NCI-H1105 treated with DMSO at 0.1 percent for 48 hours (cell line): ENCODE measurements at places on chromosomes 13 and 19.
A peak's percentile ranks its signal among the peaks of the same experiment; 100 is the strongest.

- no peak for DNase-seq
Measured at GRCh38 chr19:55592391-55593090, 6.8 kb downstream of the FIZ1 start.

GRCh38 chr13:40971321-40971720 lies 47.8 kb downstream of the ELF1 start:
- DNase-seq = no peak

- no peak for DNase-seq
Measured at GRCh38 chr13:78032132-78032531, 113.5 kb upstream of the EDNRB start.

- no peak for DNase-seq
Measured at GRCh38 chr13:29465741-29466293, 129.7 kb downstream of the SLC7A1 start.

- DNase-seq = no peak
Measured at GRCh38 chr13:90950160-90950559, 397.3 kb upstream of the MIR17HG start.

DNA sequence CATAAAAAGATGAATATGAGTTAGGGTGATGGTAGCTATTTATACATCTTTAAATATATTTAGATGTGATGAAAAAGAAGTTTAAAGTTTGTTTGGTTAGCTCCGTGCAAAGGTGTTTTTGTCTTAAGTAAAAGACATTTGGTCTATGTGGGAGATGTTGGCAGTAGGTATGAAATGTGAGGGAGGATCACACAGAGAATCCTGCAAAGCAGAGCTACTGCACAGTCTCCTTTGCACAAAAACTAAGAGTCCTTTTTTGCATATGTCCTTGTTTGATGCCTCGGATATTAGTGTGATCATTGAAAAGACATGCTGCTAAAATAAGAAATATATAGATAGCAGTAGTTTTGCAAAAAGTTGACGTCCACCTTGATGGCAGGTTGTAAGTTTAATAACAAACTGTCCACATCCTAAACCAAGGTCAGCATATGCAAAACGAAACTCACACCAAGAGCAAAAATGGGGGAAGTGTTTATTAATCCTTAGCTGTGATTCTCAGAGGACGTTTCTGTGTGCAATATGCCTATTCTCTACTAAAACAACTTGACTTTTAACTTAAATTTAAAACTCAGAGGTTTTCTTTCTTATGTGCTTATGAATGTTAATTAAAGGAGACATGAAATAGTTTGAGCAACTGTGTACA lies 870.1 kb downstream of the PCDH9 start:
- no peak for DNase-seq

DNA sequence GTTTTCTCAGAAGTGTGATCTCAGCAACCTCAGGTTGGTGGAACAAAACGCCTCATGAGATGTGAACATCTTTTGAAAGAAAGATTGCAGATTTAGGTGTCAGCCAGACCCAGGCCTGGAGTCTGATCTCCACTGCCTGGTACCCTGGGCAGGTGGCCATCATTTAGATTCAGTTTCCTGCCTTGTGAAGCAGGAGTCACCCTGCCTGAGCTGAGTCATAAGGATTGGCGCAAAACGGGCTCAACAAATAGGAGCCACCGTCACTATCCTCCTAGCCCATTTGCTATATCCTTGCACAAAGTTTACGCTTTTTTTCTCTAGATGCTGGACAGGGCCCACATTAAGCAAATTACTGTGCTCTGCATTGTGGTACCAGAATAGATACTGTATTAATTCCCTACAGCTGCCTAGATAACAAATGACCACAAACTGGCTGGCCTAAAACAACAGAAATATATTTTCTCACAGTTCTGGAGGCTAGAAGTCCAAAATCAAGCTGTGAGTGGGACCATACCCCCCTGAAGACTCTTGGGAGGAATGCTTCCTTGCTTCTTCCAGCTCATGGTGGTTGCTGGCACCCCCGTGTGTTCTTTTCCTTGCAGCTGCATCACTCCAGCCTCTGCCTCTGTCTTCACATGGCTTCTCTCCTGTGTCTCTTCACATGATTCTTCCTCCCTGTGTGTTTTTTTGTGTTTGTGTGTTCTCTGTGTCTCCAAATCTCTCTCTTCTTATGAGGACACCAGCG lies 38.2 kb downstream of the TNFSF11 start:
- no peak for DNase-seq

DNA sequence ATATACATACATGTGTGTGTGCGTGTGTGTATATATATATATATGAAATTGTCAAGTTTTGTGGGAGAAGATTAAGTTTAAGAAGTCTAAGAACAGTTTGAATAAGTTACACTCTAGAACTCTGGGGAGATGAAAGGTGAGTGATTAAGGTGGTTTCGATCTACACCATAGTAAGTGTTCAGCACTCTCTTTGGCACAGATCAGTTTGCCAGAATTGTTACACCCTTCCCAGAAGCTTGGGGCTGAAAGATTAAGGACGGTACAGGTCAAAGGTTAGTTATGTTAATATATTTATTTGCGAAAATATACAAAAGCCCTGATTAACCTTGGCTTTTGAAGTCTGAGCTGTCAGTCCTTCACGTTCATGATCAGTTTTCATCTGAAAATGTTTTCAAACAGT lies 309.1 kb downstream of the KLF5 start:
- no peak for DNase-seq

DNA sequence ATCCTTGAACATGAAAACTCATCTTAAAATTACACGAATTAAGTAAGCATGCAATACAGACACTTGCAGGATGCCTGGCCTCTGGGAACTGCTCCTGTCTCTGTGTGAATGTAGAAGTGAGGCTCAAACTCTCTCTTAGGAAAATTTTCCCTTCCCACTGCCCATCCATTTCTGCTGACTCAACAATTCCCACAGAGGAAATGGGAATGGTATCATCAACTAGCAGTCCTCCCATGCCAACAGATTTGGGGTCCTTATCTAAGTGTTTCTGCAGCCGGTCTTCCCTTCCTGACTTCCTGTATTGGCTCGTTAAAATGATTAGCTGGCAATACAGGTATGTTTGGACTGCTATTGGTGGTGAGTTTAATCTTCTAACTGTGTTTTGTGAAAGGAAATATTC lies 85.8 kb downstream of the DOCK9 start:
- DNase-seq = no peak

GRCh38 chr19:30118221-30118620 lies 176.2 kb downstream of the URI1 start:
- no peak for DNase-seq

DNA sequence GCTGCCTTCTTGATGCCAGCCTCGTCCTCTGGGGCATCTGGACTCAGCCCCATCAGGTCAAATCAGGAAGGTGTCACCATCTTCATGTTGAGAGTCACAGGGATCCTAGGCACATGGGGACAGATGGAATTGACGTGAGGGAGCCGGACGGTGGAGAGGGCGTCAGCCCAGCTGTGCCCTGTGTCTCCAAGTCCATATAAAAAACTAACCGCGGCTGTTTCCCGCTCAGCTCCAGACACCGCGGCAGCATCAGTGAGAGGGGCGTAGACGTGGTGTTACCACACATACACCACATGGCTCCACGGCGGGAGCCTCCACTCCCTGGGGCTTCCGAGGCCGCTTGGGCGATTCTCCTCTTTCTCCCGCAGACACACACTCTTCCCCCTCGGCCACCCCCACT lies 5.6 kb upstream of the PRR36 start:
- no peak for DNase-seq

- no peak for DNase-seq
Measured at GRCh38 chr13:35979361-35979951, 151.7 kb downstream of the DCLK1 start.

DNA sequence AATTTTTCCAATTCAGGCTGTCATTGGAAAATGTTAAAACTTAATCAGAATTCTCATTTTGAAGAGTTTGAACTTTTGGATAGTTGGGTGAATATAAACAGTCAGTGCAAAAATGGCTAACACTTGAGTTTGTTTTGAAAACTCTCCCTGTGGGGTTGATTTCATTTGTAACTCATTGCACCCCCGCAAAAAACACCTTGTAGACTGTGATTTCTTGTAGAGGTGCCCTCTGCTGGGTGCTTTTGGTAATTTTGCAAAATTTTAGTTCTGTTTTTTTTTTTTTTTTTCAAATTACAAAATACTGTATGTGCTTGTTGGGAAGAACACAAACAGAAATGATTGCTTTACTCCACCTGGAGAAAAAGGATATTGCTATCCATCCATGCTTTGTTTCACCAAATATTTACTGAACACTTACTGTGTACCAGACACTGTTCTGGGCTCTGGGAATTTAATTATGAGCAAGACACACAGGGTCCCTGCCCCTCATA lies 28.2 kb upstream of the GPI start:
- peak; percentile 29 for DNase-seq

DNA sequence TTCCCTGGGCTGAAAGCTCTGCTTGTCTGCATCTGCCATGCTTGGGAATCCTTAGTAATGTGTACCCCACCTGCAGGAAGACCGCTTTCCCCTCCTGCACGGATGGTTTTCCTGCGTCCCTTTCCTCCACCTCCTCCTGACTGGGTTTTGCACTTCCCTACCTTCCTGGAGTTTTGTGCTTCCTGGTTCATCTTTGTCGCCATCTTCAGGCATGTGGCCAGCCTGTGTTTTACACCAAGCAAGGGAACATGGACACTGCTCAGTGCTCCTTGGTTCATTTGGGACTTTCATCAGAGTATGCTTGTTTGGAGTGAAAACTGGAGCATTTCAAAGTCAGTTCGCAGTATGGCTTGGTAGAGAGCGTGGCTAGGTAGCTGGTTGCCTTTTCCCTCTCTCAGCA lies 30.7 kb downstream of the ERICH6B start:
- DNase-seq = no peak

DNA sequence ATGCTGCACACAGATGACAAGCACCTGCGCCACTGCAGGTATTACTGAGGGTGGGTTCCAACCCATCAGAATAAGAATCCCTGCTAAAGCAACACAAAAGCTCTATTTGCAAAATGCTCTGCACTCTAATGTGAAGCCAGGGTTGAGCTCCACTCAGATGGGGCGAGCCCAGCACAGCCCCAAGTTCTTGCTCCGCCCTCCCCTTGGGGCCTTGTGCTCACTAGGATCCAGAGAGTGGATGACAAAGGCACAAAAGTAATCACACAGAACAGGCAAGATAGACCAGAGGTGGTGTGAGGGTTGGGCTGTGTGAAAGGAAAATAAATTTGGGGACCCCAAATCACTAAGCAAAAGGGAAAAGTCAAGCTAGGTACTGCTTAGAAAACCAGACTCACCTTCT lies 8.2 kb upstream of the ZNF611 start:
- DNase-seq = no peak

DNA sequence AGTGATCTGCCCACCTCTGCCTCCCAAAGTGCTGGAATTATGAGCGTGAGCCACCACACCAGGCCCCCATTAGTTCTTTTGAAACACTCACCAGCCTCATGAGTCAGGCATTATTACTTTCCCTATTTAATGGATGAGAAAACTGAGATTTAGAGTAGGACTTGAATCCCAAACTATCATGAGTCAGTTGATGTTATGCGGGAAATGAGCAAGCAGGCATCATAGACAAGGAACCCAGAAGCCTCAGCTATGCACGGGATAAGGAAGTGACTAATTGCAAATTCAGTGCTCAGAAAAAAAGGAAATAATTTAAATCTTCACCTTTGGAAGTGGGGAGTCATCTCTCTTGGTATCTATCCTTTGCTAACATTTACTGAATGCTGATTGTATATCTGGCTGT lies 217.5 kb downstream of the ABCC4 start:
- DNase-seq = no peak

GRCh38 chr19:12015015-12015752 lies 20.3 kb downstream of the ZNF433 start:
- no peak for DNase-seq

DNA sequence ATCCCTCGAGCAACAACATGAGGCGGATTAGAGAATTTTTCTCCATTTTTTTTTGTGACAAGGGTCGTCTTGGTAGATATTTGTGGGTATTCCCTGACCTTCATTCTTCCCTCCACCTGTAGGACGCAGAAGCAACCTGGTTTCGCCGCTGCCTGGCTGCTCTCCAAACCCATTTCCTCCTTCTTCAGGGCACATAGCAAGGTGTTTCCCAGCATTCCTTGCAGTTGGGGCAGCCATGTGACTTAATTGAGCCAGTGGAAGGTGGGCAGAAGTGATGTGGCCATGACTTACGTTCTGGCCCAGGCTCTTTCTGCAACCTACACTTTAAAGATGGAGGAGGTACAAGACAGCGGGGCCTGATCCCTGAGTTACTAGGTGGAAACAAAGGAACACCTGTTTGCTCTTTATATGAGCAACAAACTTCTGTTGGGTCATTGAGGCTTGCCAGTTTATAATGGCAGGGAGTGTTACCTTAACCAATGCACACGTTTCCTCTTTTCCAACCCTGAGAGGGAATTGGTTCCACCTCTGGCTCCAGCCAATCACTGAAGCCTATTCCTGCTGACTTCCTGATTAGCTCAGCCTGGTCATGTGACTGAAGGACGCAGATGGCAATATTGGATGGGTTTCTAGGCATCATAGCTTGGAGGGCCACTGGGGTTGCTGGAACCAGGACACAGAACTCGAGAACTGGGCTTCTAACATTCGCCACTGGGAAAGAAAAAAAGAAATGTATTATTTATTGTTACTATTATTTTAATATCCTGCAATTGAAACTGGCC lies 30.8 kb upstream of the ZNRF4 start:
- no peak for DNase-seq

- no peak for DNase-seq
Measured at GRCh38 chr19:10538204-10538983, 5.3 kb upstream of the ATG4D start.

- DNase-seq = no peak
Measured at GRCh38 chr19:1313695-1314613, 28.3 kb downstream of the EFNA2 start.

DNA sequence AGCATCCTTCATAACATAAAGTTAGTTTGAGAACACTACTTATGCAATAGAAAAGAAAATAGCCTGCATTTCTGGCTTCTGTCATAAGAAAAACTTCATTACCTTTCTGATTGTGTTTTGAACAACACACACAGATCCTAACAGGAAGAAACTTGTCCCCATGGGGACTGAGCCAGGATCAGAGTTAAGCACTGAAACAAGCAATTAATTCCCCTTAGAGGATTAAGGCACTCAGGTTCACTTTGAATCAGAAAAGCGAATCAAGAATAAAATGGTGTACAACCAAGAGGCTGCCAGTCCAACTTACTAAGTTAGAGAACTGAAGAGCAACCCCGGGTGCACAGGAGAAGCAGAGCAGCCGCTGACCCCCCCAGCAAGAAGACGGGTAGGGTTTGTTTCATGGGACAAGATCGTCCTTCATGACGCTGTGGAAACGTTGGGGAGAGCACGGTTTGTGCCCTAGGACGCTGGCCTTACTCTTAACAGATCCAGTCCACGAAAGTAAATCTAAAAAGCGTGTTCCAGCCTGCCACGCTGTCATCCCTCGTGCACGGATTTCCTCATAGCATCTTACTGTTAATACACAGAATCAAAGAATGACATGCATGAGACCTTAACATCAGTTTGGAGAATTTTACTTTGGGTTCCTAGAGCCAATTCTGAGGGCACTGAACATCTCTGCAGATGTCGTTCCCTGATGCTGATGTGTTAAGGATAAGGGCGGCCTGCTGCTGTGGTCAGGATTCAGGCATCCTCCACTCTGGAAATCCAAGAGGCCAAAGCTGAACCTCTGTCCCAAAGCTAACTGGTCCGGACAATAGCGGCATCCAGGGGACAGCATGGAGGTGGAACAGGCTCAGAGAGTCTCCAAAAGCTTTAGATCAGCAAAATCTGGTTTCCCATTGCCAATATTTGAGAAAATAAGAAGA lies 46.4 kb downstream of the GGACT start:
- DNase-seq = peak; percentile 18
